ENCODE measurements at places on chromosomes 16 and 17.

DNA sequence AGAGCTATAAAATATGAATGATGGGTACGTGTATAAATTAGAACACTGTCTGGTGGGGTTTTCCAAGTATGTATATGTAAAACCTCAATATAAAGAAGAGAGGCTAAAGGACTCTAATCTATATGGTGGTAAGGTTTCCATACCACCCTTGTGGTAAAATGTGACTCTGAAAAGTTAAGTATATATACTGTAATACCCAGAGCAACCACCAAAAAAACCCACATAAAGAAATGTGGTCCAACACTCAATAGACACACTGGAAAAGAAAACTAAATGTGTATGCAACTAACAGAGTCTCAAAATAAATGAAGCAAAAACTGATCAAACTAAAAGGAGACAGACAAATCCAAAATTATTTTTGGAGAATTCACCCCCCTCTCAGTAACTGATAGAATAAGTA is 72.2 kb downstream of the XPO6 start:
- DNase-seq: no peak

DNA sequence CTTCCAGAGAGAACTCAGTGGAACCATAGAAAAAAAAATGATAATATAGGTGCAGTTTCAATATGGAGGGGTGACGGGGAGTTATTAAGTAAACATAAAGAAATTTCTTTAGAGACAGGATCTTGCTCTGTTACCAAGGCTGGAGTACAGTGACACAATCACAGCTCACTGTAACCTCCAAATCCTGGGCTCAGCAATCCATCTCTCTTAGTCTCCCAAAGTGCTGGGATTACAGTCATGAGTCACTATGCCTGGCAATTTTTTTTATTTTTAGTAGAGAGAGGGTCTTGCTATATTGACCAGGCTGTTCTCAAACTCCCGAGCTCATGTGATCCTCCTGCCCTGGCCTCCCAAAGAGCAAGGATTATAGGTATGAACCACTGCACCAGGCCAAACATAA is 48.8 kb downstream of the NLRC5 start:
- DNase-seq: no peak

GRCh38 chr16:90018652-90019542 is at the start of gene DBNDD1:
DBNDD1 (minus strand) TSS chr16:90019456; CDS start chr16:90019341, 115 bp downstream.
- DNase-seq: no peak

DNA sequence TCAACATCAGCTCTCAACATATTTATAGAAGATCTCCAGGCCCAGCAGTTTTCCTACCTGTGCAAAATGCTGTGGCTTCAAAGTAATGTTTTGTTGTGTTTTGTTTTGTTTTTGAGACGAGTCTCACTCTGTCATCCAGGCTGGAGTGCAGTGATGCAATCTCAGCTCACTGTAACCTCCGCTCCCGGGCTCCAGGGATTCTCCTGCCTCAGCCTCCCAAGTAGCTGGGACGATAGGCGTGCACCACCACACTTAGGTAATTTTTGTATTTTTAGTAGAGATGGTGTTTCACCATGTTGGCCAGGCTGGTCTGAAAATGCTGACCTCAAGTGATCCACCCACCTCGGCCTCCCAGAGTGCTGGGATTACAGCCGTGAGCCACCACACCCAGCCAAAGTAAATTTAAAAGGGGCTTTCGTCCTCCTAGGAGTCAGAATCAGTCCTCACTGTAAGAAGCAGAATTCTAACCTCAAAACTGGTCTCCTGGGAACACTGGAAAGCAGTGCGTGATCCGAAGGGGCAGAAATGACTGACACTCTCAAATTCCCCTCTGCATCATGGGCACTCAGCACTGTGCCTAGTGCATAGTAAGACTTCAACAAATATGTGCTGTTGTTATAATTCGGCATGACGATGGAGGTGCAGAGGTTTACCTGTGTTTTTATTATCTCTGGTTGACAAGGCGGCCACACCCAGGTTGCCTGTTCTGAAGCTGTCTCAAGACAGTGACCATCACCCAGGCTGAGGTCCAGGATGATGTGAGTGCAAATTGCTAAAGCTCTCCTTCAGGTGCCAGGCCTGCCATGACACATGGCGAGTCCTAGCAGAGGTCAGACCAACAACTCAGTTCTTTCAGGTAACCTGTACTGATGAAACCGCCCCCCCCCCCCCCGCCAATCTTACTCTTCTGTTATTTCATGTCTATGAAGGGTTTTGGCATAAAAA is 59.8 kb downstream of the ADCY9 start:
- DNase-seq: no peak

DNA sequence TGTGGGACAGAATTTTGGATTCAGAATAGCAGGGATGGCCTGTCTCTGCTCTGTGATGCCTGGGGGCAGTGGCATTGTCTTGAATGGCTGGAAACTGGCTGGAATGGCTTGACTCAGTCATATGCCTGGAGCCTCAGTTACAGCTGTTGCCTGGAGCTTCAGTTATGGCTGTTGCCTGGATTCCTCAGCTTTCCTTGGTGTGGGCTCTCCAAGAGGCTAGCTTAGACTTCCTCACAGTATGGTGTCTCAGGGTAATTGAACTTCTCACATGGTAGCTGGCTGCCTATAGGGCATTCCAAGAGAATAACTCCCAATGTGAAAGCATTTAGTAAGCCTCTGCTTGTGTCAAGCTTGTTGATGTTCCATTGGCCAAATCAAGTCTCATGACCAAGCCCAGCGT is 21.1 kb downstream of the KRT23 start:
- no peak for DNase-seq

GRCh38 chr16:58402796-58403195 is 10.5 kb downstream of the GINS3 start:
- DNase-seq: no peak

DNA sequence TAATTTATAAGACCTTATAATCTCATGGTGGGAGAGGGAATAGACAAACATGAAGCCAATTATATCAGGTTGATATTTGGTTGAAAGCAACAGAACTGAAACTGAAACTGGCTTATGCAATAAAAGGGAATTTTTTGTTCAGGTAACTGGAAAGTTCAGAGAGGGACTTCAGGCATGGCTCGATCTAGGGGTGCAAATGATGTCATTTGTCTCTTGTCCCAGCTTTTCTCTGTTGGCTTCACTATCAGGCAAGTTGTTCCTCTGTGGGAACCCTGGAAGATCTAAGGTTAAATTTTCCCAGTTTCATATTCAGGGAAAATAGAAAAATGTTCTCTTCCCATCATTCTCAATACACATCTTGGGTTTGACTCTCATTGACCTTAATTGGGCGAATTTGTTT is 59.8 kb downstream of the OTOA start:
- no peak for DNase-seq

Data from CD4-positive, alpha-beta T cell treated with Interleukin-4 for 1 hour (primary cell).